Fibroblast of upper back skin (primary cell): ENCODE measurements at places on chromosomes 1 and 21.

DNA sequence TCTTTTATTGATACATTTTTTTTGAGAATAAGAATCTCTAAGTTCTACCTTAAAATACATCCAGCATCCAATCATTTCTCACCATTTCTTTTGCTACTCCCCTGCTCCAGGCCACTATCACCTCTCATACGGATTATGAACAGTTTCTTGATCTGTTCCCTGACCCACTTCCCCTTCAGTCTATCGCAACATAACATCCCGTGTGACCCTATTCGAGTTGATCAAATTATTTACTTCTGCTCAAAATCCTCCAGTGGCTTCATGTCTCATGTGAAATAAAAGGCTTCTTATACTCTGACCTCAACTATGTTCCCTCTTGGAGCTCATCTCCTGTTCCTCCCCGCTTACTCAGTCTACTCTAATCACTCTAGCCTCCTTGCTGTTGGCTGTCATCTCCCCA, 5.2 kb downstream of the ALG14 start:
- DNase-seq, result no peak

- DNase-seq, result no peak
These were observed 959 bp downstream of the CD58 start for GRCh38 chr1:116569776-116570357.

DNA sequence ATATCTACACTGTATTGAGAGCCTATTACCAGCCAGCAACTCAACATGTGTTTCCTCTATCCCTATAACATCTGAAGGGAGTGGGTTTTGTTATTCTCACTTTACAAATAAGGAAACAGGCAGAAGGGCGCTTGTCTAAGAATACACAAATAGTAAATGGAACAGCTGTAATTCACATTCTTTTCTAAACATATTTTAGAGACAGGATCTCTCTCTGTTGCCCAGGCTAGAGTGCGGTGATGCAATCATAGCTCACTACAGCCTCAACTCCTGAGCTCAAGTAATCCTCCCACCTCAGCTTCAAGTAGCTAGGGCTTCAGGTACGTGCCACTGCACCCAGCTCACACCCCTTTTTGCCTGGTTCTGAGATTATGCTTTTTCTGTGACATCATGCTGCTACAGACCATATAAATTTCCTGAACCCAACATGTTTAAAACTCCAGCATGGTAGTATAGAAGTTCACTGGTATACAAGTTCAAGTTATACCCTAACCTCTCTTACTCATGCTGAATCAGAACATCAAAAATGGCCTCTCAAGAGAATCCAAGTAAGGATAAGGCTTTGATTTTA, 8.6 kb upstream of the TACSTD2 start:
- DNase-seq, result no peak

GRCh38 chr21:39531840-39532239, 80.1 kb downstream of the SH3BGR start:
- no peak for DNase-seq

GRCh38 chr21:19245188-19245580, 841.6 kb upstream of the TMPRSS15 start:
- no peak for DNase-seq

DNA sequence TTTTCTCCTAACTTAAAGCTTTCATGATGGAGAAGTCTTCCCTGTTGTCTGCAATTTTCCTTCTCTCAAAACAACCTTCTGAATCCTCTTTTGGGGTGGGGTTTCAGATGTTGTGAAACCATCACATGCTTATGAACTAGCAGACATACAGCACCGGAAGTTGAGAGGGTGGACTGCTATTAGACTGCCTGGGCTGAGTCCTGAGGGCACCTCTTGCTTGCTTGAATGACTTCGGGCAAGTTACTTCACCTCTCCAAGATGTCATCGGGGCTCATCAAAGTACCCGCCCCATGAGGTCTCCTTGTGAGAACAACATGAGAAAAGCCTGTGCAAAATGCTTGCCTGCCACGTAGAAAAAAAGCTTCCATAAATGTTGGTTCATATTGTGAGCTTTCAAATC, 89.6 kb downstream of the CCDC185 start:
- no peak for DNase-seq

DNA sequence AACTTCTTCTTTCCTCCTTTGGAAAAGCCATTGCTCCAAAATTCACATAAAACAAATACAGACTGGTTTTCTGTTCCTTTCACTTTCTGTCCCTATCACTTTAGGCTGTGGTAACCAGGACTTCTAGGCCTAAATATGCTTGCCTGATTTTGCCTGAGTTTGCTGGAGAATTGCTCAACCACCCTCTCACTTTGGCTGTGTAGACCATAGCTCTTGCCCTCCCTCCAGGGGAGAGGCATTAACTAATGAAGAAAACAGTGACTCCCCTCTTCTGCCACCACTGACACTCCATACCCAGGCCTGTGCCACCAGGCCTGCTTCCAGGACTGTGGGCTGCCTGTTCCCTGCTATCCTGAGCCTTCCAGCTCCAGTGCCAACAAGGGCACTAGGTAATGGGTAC, 163.5 kb downstream of the TOMM20 start:
- DNase-seq, result no peak

- DNase-seq, result peak; percentile 7
These were observed 281.5 kb downstream of the NEGR1 start for GRCh38 chr1:72000809-72001208.

DNA sequence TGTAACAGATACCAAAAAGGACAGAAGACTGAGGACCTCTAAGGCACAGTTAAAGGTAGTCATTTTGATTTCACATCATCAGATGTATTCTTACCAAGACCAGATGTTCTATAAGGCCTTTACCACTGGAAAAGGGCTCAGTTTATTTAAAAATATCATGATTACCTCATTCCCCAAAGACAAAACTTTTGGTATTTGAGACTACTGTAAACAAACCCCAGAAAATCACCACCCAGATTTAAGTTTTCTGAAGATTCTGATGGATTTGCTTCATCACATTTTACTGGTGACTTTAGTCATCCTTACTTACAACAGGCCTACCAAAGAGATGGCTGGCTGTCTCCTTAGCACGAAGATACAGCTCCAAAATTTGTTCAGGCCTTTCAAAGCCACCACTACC, 8.3 kb downstream of the ENAH start:
- DNase-seq, result no peak

- DNase-seq, result peak; percentile 38
These were observed 99.4 kb upstream of the SLC45A1 start for GRCh38 chr1:8218351-8219092.

DNA sequence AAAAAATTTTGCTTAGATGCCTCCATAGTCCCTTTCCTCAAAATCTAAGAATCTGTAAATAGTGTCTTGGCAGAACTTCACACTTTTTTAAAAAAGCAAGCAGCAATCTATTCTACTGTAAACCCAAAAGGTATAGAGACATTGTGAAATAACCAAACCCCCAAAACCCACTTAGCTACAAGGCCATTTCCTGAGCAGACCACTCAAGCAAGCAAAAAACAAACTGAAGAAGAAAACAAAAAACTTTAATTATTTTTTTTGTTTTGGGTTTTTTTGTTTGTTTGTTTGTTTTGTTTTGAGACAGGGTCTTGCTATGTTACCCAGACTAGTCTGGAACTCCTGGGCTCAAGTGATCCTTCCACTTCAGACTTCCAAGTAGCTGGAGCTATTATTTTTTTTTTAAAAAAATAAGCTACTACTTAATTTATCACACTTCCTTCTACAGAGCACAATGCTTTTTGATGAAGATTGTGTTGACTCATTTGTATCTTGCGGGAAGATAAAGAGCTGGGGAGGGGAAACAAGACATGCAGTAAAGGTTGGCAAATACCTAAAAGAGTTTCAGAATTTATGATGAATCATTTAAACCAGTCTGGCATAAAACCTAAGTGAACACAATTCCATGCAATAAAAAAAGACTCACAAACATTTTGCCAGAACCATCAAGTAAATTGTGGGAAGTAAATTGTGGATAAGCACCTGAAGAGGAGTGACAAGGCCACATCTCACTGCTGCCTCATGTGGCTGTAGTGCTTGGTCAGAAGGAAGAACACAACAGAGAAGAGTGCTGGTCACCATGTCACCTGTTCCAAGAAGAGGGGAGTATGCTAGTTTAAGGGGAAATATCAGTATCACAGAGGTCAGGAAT, 2.7 kb upstream of the PTPN22 start:
- DNase-seq, result peak; percentile 15

GRCh38 chr1:9079988-9080704, 10.7 kb upstream of the SLC2A5 start:
- no peak for DNase-seq

- DNase-seq, result peak; percentile 43
These were observed 243.5 kb downstream of the TGFB2 start for GRCh38 chr1:218588540-218589172.

DNA sequence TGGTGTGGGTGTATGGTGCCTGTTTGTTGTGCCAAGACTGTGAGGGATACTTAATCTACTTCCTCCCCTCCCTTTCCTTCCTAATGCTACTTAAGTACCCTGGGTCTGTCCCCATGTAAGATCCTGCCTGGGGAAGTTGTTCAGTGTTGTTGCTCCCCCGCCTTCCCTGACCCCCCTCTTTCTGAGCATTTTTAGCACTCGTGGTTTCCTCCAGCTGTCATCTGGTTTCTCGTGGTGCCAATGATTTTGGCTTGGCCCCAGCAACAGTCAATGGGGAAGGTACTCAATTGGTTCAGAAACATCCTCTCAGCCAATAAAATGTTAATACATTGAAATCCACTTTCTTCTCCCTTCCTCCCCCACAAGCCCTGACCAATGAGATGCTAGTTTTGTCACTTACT, 8.0 kb upstream of the B4GALT3 start:
- peak; percentile 73 for DNase-seq

- DNase-seq, result peak; percentile 42
These were observed 369.6 kb upstream of the ADGRL2 start for GRCh38 chr1:81430955-81431623.

- DNase-seq, result peak; percentile 53
These were observed 141.3 kb downstream of the ROR1 start for GRCh38 chr1:63915121-63915520.

GRCh38 chr1:206911064-206911663, 10.6 kb downstream of the FCMR start:
- DNase-seq, result peak; percentile 71

- DNase-seq, result no peak
These were observed 656.3 kb downstream of the PTPRC start for GRCh38 chr1:199295107-199295506.

- DNase-seq, result no peak
These were observed 709 bp downstream of the NECTIN4 start for GRCh38 chr1:161088587-161089110.

DNA sequence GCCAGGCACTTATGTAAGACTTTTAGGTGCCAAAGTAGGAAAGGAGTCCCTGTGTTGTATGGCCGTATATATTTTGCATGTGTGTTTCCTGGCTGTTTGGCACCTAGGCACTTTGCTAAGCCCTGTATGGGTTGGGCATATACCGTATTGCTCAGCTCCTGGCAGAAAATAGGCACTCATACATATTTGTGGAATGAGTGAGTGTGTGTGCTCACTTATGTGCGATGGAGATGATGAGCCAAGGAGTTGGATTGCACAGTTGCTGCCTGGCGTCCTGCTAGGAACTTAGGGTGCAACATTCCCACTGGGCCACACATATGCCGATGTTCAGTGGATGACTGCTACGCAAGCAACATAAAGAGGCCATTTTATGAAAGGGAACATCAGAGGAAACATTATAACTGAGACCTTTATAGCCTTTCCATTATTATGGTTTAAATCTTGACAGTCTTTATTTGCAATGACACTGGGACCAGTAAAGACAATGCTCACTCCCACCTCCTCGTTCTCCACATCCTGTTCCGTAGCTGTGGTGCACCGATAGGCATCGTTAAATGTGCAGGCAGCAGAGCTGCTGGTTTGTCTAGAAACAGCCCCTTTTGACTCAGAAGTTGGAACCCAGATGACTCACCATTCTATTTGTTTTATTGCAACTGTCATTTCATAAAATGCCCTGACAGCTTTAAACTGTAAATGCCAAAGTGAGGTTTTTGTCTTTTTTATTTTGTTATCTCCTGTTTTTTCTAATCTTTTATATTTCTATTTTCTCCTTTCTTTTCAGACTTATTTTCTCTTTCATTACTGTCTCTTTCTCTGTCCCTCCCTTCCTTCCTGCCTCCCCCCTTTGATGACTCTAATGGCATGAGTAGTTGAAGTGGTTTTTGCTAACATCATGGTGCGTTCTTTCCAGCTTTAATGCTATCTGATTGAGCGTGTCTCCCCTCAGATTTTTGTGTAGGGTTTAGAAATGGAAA, 36.1 kb downstream of the PEX14 start:
- peak; percentile 86 for DNase-seq

- DNase-seq, result peak; percentile 52
These were observed 21.4 kb upstream of the ALDH4A1 start for GRCh38 chr1:18923756-18924211.

DNA sequence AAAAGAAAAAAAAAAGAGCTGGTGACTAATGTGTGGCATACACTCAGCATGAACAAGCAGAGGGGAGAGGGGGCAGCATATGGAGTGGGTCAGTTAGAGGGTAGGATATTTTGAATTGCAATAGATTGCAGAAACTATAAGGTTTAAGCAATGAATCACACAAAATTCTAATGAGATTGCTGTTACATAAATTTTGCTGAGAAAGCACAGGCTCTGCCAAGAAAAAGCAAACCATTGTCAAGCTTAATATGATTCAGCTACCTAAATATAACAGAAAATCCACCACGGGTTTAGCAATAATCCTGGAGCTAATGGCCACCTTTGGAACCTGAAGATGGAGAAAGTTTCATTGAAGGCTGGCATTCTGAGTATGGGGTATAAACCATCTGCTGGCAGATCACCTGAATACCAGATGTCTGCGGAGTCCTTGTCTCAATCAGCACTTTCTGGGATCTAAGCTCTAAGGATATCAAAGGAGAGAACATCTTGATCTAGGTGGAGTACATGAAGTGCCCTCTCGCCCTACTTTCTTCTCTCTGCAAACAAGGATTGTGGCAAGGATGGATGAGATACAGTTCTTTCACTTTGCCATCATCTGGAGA, 30.3 kb upstream of the ANGPTL7 start:
- DNase-seq, result peak; percentile 96

DNA sequence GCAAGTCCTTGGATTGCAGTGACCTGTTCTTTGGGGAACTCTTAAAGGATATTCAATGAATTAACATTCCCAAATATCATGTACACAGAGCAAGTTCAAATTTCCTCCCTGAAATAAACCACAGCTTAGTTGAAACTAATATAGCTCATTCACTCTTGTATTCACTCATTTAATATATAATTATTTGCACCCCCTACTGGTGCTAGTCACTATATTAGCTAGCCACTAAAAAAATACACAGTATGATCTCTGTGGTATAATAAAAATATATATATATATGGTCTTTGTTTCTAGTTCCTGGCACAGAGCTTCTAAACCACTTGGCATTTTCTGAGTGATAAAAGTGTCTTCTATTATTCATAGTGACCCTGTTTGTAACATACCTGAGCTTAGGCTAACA, 177.3 kb upstream of the LYPLAL1 start:
- no peak for DNase-seq
